ENCODE measurements at places on chromosomes 7 and 10. TPM values are rescaled to one million over a fixed set of nuclear protein-coding genes. Genes with fewer than 3 reads are reported as not detected.

GRCh38 chr7:34825221-34825620, 167.2 kb downstream of the NPSR1 start:
- no peak for DNase-seq

GRCh38 chr10:89651916-89652573, 7.0 kb upstream of the PANK1 start:
- DNase-seq = no peak

- DNase-seq = no peak
Observed at GRCh38 chr10:93916257-93917063, 22.7 kb downstream of the SLC35G1 start.

DNA sequence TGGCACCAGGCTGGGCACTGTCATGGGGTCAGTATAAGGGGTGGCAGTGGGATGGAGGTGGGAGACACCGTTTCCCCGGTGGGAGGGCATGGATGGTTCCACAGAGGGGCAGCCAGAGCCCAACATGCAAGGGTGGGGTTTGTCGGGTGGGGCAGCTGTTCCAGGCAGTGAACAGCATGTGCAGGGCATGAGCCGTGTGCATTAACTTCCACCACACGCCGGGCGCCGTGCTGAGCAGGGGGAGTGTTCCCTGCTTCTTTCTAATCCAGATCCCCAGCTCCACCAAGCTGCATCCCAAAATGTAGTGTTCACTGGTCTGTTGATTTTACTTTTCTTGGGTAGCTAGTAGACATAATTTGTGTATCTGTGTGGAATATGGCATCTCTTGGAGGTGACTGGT, 29.3 kb downstream of the ADRA2A start:
- no peak for DNase-seq

CTNNA3 gene
- 130 TPM for total RNA-seq

MCM10 gene
- total RNA-seq = 0.30 TPM

Measured in left ventricle myocardium superior (tissue), 1 donor.